ENCODE measurements at places on chromosomes 4 and X.
A peak's percentile ranks its signal among the peaks of the same experiment; 100 is the strongest.

GRCh38 chr4:1715002-1715758 is 3.1 kb upstream of the SLBP start:
- DNase-seq: no peak

DNA sequence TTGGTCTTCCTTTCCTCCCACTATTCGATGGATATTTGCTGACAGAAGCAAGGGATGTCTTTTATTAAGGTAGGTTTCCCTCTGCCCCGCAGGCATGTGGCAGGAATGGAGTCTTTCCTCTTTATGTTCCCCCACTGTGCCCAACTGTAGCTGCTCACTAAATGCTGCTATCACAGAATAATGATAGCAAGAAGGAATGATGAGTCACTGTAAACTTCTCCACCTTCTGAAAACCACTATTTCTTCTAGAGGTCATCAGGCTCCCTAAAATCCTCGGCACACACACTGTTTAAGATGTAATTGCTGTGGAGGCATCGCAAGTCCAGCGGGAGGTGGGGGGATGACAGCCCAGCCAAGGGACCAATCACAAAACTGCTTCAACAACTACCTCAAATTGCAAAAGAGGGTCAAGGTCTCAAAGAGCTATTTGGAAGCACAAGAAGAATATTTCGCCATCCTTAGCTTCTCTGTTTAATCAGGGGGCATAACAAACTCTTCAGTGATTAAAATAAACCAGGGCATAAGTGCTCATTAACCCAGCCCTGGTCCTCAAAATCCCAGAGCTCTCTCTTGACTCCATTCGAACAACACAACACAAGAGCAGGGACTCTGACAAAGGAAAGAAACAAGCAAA is 13.9 kb downstream of the QDPR start:
- no peak for DNase-seq

DNA sequence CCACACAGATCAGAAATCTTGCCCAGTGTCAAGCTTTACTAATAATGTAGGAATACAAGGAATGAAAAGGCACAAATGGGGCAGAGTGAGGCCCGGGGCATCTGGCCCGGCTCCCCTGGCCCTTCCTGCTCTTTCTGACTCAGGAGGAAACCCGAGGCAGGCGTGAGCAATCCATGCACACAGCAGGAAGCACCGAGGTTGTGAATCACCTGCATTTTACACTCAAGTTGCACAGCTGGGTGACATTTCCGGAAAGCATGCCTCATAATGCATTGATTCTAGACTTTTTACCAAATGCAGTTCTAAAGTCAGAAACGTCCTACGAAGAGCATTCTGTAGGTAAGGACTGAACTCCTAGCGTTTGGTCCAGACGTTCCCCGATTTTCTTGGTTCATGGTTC is 38.9 kb downstream of the PRIMPOL start:
- DNase-seq: peak; percentile 86

- DNase-seq: no peak
Measured at GRCh38 chrX:50967736-50968135, 57.2 kb downstream of the BMP15 start.

GRCh38 chr4:23015821-23016220 is 323.1 kb downstream of the GBA3 start:
- DNase-seq: no peak

- DNase-seq: peak; percentile 17
Measured at GRCh38 chr4:158444621-158445020, 77.1 kb upstream of the RXFP1 start.

GRCh38 chr4:80180743-80181142 is 16.6 kb upstream of the PRDM8 start:
- peak; percentile 70 for DNase-seq

DNA sequence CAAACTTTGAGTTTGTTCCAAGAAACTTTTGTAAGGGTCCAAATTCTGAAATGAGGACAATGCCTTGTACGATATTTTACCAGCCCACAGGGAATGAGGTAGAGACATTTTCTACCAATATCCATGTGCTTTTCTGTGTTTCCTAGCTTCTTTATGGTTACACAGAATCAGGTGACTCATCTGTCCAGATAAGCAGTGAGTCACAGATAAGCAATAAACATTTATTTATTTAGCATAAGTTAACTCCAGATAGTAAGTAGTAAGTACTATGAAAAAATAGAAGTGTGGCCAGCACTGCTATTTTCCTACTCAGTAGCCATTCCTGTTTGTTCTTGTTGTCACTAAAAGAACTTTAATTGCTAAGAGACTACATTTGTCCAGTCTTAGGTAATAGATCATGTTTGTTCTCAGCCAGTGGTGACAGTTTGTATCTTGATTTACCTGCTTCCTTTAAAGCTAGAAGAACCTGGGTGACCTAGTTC is 7.4 kb downstream of the AFF1 start:
- peak; percentile 74 for DNase-seq

GRCh38 chr4:22408474-22408873 is 107.4 kb downstream of the ADGRA3 start:
- no peak for DNase-seq

- DNase-seq: no peak
Measured at GRCh38 chr4:180698550-180699195, 1544.5 kb upstream of the TENM3 start.

DNA sequence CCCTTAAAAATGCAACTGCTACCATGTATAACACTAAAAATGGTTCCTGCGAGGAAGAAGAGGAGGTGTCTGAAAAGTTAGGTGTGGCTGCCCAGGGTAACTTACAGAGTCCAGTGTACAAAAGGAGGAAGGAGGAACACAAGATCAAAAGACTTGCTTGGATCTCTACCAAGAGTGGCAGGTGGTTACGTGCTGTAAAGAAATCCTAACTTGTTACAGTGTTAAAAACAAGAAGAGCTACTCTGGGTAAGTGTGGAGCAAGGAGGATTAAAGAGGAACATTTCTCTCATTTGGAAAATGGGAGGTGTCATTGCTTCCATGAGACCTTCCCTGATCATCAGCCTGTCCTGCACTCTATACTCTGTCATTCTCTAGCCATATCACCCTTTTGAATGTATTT is 242.0 kb downstream of the PTTG2 start:
- DNase-seq: no peak

GRCh38 chr4:14143892-14144291 is 516.4 kb upstream of the BOD1L1 start:
- peak; percentile 6 for DNase-seq

GRCh38 chrX:17923546-17923945 is 62.4 kb upstream of the RAI2 start:
- DNase-seq: peak; percentile 1

GRCh38 chr4:129926936-129927335 is 831.0 kb downstream of the C4orf33 start:
- DNase-seq: no peak

- no peak for DNase-seq
Measured at GRCh38 chr4:188031751-188032150, 36.2 kb downstream of the ZFP42 start.

DNA sequence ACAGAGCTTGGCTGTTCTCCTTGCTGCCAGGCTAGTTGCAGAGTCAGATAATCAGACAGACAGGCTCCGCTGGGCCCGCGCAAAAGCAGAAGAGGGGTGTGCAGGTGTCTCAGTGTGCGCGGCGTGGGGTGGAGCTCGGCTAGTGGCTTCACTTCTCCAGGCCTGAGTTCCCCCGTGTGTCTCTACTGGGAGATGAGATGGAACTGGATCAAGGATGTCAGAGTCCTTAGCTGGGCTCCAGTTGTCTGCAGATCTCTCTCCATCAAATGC is 21.1 kb downstream of the HTRA3 start:
- no peak for DNase-seq

DNA sequence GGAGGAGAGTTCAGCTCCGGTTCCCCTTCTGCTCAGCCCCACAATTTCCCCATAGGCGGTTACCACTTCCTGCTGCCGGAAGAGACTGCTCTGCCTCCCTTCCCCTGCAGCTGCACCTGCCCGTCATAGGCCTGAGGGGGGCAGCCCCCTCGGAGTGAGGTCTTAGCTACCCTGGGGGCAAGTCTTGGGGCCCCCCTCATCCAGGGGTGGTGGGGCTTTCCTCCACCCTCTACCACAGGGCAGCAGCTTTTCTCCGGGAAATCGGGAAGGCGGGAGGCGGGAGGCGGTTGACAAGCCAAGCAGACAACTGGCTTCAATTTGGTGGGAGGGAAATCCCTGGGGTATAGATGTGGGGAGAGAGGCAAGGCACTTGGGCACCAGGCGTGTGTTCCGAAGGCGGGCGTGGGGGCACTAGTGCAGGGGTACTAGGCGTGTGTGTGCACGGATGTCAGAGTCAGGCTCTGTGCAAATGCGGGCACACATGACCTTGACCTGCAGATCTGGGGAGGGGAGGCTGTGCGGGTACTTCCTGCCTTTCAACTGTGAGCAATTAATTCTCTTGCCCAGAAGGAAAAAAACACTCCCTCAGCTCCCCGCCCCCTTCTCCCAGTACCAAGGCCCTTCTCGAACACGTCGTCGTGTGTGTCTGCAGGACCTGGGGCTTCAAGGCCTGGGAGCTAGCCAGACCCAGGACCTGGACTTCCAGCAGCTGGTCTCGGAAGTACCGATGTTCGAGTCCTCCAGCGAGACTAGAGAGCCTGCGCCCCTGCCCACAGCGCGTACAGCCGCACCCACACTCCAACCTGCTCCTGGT is 1.0 kb upstream of the ARHGAP4 start:
- DNase-seq: peak; percentile 16

- no peak for DNase-seq
Measured at GRCh38 chrX:132463411-132463810, 25.4 kb downstream of the MBNL3 start.

GRCh38 chr4:172411149-172411548 is 597.9 kb downstream of the GALNTL6 start:
- no peak for DNase-seq

DNA sequence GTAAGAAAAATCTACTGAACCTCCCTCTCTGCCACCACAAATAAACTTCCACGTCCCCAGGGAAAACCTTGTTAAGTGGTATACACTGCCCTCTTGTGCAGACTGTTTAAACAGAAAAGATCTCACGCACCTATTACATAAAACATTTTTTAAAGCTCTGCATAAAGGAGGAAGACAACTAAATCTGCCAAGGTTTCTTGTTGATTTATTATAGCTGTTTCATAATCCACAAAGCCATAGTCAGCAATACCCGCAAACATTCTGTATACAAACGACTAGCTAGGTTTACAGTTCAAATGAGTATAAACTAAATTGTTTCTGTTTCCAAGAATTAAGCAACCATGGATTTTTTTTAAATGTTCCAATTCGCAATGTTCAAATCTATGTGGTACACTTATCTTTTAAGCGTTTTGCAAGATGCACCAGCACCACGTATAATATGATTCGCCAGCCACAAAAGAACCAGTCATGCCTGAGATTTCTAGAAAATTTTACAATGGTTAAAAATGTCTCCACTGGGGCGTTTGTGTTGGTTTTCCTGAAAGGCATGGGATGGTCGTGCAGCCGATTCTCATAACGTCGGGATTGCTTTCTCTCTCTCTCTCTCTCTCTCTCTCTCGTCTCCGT is 164.6 kb downstream of the PRKX start:
- peak; percentile 47 for DNase-seq

- no peak for DNase-seq
Measured at GRCh38 chr4:38747629-38748028, 35.2 kb downstream of the TLR10 start.

GRCh38 chrX:105752338-105752956 is 69.9 kb upstream of the NRK start:
- DNase-seq: no peak

- DNase-seq: no peak
Measured at GRCh38 chr4:128583753-128584712, 225.5 kb upstream of the JADE1 start.

- DNase-seq: no peak
Measured at GRCh38 chrX:129472116-129472515, 51.2 kb downstream of the SMARCA1 start.

- no peak for DNase-seq
Measured at GRCh38 chr4:10640561-10641201, 43.9 kb downstream of the CLNK start.
